ENCODE measurements at places on chromosomes 2 and 18.

DNA sequence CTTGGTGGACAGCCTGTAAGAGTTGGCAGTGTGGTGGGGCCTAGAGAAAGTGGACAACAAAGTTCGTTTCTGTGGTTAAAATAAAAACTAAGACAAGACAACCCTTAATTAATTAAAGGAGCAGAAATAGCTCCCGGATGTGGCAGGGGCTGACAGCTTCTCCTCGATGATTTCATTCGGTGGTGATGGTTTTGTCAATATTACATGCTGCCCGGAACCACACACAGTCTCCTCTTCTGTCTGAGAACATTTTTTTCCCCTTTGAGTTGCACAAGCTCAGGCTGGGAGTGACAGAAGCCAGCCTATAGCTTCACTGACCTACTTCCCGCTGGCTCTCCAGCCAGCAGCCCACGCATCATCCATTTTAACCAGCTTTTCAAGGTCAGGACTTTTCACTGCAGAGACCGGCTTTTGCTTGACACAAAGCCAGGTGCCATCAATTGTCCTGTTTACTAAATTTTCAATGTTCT, 378.8 kb downstream of the SLC4A3 start:
- DNase-seq = no peak

DNA sequence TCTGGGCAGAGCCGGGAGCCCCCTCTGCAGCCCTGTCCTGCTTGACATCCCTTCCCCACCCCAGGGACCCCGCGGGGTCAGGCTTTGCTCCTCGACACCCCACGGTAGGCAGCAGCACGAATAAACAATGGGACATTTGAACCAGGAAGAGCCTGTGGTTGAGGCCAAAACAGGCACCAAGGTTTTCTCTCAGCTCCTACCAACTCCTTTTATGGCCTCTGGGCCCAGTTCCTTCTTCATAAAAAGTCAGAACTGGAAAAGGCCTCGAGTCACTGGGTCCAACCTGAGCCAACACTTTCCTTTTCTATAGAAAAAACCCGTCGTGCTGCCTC, 20.6 kb downstream of the TEX44 start:
- DNase-seq = no peak

DNA sequence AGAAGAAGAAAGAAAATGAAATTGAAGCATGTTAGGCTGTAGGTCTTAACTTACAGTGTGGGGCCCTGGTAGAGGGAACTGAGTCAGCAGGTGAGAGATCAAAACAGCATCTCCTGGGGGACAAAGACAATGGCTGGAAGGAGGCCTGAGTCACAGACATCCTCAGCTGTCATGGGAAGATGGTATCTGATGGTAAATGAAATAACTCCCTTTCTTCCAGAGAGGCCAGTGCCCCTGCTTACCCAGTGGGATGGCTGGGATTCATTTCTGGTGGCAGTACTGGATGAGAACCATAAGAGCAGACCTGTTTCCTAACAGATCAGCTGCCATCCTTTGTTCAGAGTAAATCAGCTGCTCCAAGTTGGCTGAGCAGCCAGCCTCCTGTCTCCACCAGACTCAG, 251.3 kb upstream of the EPAS1 start:
- no peak for DNase-seq

DNA sequence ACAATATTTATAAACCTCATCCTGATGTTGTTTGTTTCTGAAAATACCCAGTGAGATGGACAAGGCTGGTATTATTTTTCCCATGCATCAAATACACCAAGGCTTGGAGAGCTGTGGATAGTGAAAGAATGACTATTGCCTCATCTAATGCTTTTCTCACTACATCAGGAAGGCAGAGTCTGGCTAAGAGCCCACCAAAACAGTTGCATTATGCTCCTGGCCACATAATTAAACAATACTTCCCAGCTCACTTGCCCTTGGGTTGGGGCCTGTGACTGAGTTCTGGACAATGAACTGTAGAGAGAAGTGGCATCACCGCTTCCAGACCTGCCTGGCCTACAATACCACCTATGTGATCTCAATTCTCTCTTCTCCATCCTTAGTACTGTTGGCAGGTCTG, 46.4 kb upstream of the REEP1 start:
- DNase-seq = no peak

Measured in SW480 (cell line).